ENCODE measurements at places on chromosomes 7 and 10. TPM values are rescaled to one million over a fixed set of nuclear protein-coding genes. Genes with fewer than 3 reads are reported as not detected.

The GNAI1 gene
- total RNA-seq = 48.1 TPM

The CCDC146 gene
- total RNA-seq = 1.1 TPM

The TTYH3 gene
- 38.9 TPM for total RNA-seq

The SLC26A5 gene
- total RNA-seq = not detected

The C10orf62 gene
- total RNA-seq = not detected

The ABI1 gene
- total RNA-seq = 31.3 TPM

The ARHGEF5 gene
- 3.3 TPM for total RNA-seq

The IFIT1 gene
- 788 TPM for total RNA-seq

The OR2A5 gene
- not detected for total RNA-seq

Data from M059J (cell line).